ENCODE measurements at places on chromosomes 6 and 20. TPM values are rescaled to one million over a fixed set of nuclear protein-coding genes. Genes with fewer than 3 reads are reported as not detected.

DNA sequence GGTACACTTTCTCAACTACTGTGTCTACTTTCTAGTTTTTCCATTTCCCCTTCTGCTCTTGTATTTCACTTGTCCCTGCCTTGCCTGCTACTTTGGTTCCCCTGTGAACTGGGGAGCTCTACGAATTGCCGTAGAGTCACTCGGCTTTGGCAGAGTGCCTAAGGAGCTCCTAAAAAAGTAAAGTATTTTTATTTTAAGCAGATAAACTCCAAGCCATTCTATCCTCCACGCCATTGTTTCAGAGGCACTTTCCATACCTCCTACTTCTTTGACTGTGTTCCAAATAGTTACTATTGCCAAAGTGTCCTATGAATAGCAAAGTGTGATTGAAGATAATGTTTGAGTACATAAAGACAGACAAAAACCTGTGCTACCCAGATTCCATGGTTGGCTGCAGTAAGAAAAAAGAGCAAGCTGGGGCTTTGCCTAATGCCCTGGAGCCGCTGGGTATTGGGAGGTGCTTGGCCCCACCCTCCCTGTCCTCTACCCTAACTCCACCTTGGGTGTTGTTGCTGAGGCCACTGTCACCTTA, 5.1 kb upstream of the MBOAT1 start:
- H3K27ac ChIP-seq: peak overlapping the region; percentile 48
- peaks cover 33% of the 10 kb centered on the region for H3K4me1 ChIP-seq
- no peak overlapping the region for H3K4me3 ChIP-seq
- no peaks in the 10 kb centered on the region for H3K36me3 ChIP-seq

DNA sequence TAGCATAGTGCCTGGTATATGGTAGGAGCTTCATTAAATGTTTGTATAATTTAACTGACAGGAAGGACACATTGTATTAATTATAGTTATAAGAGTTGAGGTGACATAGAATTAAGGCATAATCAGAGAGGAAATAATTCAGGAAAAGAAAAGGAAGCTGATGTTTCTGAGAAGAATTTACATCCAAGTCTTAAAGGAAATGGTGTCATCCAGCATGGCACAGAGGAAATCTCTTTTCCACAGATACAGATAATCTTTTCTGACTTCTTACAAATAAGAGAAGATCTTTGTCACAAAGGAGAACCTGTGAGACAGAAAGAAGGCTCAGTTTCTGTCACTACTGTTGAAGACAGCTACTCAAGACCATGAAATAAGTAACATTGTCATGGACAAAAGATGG, 222.5 kb downstream of the GJA1 start:
- H3K4me3 ChIP-seq: no peak overlapping the region
- no peaks in the 10 kb centered on the region for H3K27me3 ChIP-seq
- no peaks in the 10 kb centered on the region for H3K36me3 ChIP-seq
- H3K4me1 ChIP-seq: peaks cover 7% of the 10 kb centered on the region
- no peak overlapping the region for H3K27ac ChIP-seq

- H3K36me3 ChIP-seq: peaks cover 8% of the 10 kb centered on the region
- H3K4me3 ChIP-seq: peak overlapping the region; percentile 83
- peak overlapping the region; percentile 94 for H3K27ac ChIP-seq
- H3K4me1 ChIP-seq: peaks cover 44% of the 10 kb centered on the region
- no peak for DNase-seq
Measured at GRCh38 chr6:41939176-41939847, 2.3 kb downstream of the CCND3 start.

GRCh38 chr6:3455569-3456394, 1.1 kb downstream of the SLC22A23 start:
- H3K4me3 ChIP-seq: no peak overlapping the region
- H3K4me1 ChIP-seq: peaks cover 11% of the 10 kb centered on the region
- peaks cover 6% of the 10 kb centered on the region for H3K27me3 ChIP-seq
- H3K36me3 ChIP-seq: no peaks in the 10 kb centered on the region

DNA sequence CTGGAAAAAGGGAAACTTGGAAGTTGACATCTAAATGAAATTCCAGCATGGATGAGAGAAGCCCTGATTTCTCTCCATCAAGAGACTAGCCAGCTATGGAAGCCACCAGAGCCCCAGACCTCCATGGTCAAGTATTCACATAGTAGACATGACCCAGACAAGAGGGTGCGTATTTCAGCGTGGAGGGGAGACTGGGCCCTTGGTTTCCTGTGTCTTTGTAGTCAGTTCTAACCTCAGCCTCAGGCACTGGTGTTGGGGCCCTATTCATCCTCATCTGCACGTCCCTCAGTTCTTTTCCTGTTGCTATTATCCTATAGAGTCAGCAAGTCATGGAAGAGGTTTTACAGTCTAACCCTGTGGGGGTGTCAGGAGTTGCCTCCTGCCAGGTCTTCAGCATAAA, 12.5 kb downstream of the GNL1 start:
- H3K36me3 ChIP-seq: peaks cover 15% of the 10 kb centered on the region
- no peak overlapping the region for H3K4me3 ChIP-seq
- H3K4me1 ChIP-seq: peaks cover 6% of the 10 kb centered on the region
- no peak overlapping the region for H3K27ac ChIP-seq
- peaks cover 7% of the 10 kb centered on the region for H3K27me3 ChIP-seq

DNA sequence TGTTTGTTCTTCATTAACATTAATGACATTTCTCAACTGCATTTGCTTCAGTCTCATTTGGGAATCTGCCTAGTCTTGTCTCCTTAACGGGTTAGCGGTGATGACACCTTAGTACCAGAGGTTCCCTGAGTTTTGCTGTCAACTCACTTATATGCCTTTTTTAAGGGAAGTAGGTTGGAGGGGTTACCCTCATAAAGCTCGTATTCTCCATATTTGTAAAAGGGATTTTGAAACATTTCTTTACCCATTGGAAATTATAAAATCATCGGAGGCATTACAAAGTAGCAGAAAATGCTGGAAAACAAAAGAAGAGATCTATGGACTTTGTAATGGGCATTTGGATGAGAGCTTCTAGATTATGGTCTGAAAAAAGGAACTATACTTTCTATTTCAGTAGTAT, 88.7 kb upstream of the PRDM1 start:
- H3K36me3 ChIP-seq: no peaks in the 10 kb centered on the region
- no peak overlapping the region for H3K4me3 ChIP-seq
- no peak overlapping the region for H3K27ac ChIP-seq
- H3K4me1 ChIP-seq: peaks cover 22% of the 10 kb centered on the region
- peaks cover 85% of the 10 kb centered on the region for H3K27me3 ChIP-seq

DNA sequence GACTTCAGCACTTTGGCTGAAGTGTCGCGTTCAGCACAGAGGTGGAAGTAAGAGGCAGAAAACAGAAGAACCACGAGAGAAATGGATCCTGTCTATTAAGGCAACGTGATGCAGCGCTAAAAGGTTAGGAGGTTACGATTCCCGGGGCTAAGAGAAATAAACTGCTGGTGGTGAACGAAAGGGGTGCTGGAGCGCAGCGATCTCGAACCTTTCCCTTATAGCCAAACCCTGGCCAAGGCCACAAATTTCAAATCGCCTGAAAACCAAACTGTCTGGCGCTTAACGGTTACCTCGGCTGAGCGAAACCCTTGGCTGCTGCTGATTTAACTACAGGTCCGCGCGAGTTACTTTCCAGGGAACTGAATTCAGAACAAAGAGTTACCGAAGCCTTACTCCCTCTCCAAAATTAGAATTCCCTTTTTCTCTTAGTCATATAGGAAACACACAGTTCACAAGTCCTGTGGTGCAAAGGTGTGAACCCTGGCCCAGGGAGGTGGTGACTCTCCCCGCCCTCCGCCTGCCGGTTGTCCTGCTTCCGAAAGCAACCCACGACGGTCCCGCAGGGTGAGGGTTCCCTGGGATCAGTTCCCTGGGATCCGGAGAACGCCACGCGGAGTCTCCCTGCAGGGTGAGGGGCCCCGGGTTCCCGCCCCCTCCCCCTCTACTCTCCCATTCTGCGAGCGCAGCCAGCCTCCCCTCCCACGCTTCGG, 1.3 kb upstream of the SLC35D3 start:
- H3K36me3 ChIP-seq: peaks cover 10% of the 10 kb centered on the region
- no peak overlapping the region for H3K27ac ChIP-seq
- DNase-seq: no peak
- H3K4me3 ChIP-seq: peak overlapping the region; percentile 77
- H3K27me3 ChIP-seq: peaks cover 66% of the 10 kb centered on the region

GRCh38 chr20:3121955-3122610, 37.6 kb upstream of the AVP start:
- peaks cover 47% of the 10 kb centered on the region for H3K36me3 ChIP-seq
- H3K27me3 ChIP-seq: no peaks in the 10 kb centered on the region
- no peaks in the 10 kb centered on the region for H3K4me1 ChIP-seq
- DNase-seq: no peak

Gene GLP1R
- not detected for total RNA-seq

DNA sequence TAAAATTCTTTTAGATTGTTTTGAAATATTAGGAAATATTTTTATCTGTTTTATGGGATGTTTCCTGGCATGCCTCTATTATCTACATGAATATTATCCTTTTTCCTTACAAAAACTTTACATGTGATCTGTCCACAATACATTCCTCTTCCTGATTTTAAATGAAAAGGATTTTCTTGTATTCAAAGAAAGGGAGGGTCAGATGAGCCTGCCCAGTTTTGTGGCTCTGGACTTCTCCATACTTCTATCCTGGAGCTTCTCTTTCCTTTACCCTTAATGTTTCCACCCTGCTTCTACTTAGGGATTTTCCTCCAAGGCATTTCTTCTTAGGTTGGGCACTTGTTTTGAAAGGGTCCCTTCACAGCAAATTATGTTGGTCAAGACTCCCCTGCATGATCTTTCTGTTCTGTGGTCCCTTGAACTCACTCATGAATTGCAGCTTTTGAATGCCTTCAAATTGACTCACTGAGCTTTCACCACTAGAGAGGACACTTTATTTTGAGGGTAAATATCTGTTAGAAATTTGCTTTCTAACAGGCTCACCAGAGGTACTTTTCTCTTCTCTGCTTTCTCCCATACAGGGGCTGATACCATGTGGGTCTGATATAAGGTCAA, 104.9 kb downstream of the CENPW start:
- H3K27ac ChIP-seq: peak overlapping the region; percentile 59
- peaks cover 45% of the 10 kb centered on the region for H3K4me1 ChIP-seq
- peaks cover 2% of the 10 kb centered on the region for H3K36me3 ChIP-seq

DNA sequence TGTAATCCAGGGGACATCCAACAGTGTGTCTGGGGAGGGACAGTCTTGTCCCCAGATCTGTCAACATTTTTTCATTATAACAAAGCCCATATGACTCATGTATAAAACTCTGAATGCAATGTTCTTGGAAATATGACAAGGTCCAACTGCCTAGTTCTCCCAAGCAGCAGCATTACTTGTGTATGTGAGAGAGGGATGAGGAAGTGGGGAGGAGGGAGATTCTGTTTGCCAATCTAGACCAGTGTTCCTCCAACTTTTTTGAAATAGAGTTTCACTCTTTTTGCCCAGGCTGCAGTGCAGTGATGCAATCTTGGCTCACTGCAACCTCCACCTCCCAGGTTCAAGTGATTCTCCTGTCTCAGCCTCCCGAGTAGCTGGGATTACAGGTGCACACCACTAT, 394.8 kb downstream of the DHX35 start:
- no peak overlapping the region for H3K4me3 ChIP-seq
- DNase-seq: no peak
- H3K27ac ChIP-seq: no peak overlapping the region
